ENCODE measurements at places on chromosomes 16 and 17.

DNA sequence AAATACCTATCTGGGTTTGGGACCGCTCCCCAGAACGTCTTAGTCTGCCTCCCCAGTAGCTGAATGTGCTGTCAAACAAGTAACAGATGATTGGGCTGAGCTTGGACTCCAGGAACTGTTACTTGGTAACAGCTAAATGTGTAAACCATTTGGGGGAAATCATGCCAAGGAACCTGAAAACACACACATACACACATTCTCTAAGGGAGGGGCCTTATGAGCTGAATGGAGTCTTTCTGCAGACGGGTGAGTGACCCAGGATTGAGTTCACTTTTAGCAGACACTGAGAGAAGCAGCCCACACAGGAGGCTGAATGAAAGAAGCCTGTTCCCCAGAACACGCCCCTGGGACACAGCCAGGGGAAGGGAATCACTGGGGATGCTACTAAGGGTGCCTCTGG, 1.6 kb downstream of the ACLY start:
- DNase-seq = no peak

GRCh38 chr16:48235556-48236136, 8.5 kb upstream of the LONP2 start:
- DNase-seq = no peak

DNA sequence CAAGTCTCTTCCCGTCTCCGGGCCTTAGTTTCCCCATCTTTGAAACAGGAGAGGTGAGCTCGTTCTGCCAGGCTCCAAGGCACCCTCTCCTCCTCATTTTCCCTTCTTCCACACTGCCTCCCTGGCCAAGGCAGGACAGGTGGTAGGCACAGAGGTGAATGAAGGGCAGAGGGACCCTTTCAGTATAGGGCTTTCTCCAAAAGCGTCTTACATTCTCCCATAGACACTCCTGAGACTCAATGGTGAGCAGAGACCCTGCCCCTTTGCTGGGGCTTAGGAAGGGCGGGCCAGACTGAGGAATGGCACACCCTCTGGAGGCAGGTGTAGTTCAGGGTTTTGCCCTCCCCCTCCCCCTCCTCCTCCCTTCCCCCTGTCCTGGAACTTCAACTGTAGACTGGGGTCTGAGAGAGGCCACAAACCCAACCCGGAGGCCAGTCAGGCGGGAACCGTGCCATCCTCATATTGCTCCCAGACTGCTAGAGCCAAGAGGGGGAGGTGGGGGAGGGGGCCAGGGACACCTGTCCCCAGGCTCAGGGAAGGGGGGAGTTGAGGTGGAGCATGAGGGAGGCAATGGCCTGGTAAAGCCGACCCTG, 1.9 kb downstream of the PLEKHH3 start:
- no peak for DNase-seq

- DNase-seq = no peak
These were observed 19.8 kb upstream of the KCNH6 start for GRCh38 chr17:63503341-63503705.

DNA sequence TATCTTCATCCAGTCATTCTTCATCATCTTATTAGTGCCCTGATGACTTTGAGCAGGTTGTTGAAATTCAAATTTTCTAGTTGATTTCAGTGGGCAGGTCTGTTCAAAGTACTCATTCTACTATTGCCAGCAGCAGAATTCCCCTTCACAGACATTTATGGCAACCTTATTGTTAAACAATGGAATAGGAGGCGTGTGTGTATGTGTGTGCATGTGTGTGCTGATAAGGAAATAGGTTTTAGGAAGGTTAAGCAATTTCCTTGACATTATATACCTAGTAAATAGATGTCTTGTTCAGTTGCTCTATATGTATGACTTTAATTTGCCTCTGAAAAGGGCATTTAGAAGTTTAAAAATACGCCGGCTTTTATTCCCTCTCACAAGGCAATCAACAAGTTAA, 601.4 kb upstream of the CA10 start:
- DNase-seq = no peak

DNA sequence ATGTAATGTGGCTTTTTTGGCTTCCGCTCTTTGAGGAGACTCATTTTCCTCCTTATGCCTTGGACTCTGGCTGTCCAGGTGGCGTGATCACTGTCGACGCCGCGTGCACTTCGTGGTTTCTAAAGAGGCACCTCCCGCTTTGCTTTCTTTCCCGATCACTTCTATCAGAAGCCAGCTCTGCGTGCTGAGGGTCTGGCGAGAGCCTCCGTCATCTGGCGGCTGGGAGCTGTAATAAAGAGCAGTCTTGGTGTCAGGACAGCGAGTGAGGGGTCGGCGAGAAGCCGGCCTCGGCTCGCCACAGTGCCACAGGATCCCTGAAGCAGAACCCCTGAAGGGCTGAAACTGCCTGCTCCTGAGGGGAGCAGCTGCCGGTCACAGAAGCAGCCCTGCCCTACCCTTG, 7.4 kb downstream of the ZNF750 start:
- DNase-seq = no peak

DNA sequence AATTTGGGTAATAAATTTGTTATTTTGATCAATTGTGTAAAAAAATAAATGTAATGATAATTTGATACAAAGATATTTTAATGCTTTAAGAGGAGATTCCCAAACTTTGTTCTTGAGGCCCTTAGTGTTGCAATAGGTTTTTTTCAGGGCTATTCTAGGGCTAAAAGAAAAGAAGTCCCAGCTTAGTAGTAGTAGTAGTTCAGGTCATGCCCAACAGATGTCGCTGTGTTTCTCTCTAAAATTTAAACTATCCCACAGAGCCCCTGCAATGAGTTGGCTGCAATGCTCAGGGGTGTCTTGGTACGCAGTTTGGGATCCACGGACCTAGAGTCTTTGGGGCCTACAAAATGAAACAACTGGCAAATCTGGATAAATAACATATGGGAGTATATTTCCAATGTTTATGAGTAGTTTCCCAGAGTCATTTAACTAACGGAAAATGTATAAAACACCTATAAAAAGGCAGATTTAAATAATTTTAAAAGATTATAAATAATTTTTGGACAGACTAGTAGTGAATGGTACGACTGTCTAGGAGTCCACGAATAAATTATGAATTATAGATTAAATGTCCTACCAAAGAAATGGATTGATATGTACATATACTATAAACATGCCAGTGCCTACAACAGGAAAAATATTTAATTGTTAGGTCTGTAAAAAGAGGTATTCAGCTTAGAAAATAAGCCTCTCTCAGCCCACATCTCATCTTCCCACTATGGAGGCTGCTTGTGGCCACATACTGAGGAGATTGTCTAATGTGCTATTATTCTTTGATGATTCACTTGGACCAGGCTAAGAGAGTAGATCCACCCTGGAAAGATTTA, 228.5 kb upstream of the PMFBP1 start:
- no peak for DNase-seq

GRCh38 chr17:41103896-41104295, 1.3 kb upstream of the KRTAP4-9 start:
- DNase-seq = no peak

- DNase-seq = no peak
These were observed 21.4 kb downstream of the C16orf78 start for GRCh38 chr16:49395021-49395420.

GRCh38 chr16:4591706-4592470, 22.8 kb downstream of the UBALD1 start:
- DNase-seq = no peak

- no peak for DNase-seq
These were observed 10.8 kb upstream of the JPT2 start for GRCh38 chr16:1667271-1667670.

- DNase-seq = no peak
These were observed 3.8 kb downstream of the COTL1 start for GRCh38 chr16:84614073-84614459.

- no peak for DNase-seq
These were observed 70.2 kb downstream of the CCDC182 start for GRCh38 chr17:57674894-57675293.

GRCh38 chr17:57612202-57613071, 132.7 kb downstream of the CCDC182 start:
- DNase-seq = no peak

DNA sequence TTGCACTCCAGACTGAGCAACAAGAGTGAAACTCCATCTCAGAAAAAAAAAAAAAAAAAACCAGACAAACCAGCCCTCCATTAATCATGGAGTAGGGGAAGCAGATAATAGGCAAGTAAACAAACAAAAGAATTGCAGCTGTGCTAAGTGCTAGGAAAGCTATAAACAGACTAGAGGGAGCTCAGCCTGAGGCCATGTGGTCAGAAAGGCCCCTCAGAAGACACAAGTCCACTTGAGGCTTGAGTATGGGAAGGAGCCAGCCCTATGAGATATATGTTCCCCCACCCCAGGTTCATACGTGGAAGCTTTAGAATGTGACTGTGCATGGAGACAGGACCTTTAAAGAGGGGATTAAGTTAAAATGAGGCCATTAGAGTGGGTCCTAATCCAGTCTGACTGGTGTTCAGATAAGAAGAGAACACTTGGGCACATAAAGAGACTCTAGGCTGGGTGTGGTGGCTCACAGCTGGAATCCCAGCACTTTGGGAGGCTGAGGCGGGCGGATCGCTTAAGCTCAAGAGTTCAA, 132.6 kb upstream of the NOL11 start:
- DNase-seq = no peak

DNA sequence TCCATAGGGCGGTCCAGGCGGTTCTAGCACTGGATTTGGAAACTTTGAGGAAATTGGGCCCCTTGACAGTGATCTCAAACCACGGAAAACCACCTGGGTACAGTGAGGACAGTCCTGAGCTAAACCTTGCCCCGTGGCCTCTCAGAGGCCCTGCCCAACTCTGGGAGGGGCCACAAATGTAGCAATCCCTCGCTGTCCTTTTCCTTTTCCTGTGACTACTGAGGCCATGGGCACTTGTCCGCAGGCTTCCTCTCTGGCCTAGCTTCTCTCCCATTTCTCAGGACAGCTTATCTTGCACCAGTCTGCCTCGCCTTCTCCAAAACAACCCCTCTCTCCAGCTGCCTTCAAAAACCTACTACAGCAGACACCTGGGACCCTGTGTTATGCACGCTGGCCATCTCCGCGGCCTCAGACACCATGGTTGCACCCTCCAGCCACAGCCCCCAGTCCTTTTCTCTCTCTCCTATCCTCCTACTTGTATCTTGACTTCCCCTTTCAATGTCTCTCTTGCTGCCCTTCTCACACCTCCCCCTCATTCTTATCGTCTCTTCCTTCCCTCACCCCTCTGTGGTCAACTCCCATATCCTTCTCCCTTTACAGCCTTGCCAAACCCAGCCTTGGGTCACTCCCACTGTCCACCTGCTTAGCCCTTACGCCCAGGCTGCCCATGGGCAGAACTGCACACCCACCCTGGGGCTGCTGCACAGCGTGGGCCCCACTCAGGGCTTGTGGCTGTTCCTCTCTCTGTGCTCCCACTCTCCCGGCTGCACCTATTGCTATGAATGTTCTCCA, 7.6 kb downstream of the SCPEP1 start:
- no peak for DNase-seq

DNA sequence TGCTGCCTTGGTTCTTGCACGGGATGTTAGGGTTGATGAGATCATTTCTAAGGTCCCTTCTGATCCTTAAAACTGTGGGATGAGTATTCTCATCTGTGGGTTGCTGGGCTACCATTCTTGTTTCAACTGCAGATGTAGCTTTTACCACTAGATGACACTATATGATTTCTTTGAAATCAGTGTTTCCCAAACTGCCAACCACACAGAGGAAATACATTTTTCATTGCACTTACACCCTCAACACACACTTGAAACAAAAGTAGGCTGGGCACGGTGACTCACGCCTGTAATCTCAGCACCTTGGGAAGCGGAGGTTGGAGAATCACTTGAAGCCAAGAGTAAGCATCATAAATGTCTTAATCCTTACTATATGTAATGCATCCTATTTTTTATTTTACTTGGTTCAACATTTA, 15.3 kb downstream of the LCMT1 start:
- no peak for DNase-seq

GRCh38 chr17:30256756-30257506, 21.4 kb upstream of the SLC6A4 start:
- no peak for DNase-seq

DNA sequence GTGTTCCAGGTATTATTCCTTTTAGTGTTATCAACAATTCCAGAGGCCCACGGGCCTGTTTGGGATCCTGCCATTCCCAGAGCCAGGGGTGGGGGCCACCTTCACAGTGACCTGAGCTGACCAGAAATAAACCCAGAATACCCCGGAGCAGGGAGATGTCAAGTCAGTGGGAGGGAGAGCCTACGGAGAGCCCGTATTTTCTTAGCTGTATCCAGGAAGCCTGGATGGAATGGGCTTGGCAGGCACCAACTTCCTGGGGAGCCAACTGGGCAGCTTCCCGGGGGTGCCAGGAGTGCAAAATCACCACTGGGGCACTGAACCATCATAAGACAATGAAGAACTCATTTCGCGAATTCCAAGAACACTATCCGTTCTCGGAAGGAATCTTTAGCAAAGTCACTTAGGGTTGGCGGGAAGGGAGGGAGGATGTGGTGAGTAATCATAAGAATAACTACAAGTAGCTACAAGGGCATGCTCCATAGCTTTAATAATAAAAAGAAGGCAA, 13.2 kb upstream of the MRTFB start:
- no peak for DNase-seq

- no peak for DNase-seq
These were observed 34.7 kb downstream of the MYO18A start for GRCh38 chr17:29145289-29146073.

- DNase-seq = no peak
These were observed 10.1 kb upstream of the SLC16A5 start for GRCh38 chr17:75077496-75078283.

GRCh38 chr16:84096447-84097005, 20.2 kb downstream of the MBTPS1 start:
- no peak for DNase-seq

- no peak for DNase-seq
These were observed 44.3 kb upstream of the CDH5 start for GRCh38 chr16:66322174-66322573.

DNA sequence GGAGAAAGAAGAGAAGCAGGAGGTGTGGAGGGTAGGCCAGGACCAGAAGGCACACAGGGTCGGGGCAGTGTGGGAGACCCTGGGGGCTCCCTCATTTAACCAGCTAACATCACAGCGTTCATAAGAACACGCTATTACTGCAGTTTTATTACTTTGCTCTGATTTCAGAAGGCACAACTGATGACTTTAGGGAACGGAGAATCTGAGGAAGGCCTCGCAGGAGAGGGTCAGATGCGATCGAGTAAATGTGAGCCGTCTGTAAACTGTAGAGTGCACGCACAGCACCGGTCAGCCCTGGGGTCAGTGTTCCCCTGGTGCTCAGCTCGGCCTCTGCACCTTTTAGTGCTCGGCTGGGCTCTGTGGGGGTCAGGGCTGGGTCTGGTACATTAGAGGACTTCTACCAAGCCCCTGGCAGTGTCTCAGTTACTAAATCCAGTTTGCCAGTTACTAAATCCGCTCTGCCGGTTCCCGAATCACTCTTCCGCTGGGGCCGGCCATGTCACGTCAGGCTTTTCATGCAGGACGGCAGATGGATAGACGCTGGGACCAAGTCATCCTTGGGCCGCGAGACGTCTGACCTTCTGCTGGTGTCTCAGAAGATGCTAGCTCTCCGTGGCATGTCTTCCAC, 325.9 kb downstream of the SEC14L1 start:
- DNase-seq = no peak

Data from cortex of kidney (tissue), 1 donor.